Activated T-cell treated with anti-CD3 and anti-CD28 coated beads, Interleukin-2, amount 50 U/mL, for 72 hours (primary cell): ENCODE measurements at places on chromosomes 3 and 15.
A peak's percentile ranks its signal among the peaks of the same experiment; 100 is the strongest.

DNA sequence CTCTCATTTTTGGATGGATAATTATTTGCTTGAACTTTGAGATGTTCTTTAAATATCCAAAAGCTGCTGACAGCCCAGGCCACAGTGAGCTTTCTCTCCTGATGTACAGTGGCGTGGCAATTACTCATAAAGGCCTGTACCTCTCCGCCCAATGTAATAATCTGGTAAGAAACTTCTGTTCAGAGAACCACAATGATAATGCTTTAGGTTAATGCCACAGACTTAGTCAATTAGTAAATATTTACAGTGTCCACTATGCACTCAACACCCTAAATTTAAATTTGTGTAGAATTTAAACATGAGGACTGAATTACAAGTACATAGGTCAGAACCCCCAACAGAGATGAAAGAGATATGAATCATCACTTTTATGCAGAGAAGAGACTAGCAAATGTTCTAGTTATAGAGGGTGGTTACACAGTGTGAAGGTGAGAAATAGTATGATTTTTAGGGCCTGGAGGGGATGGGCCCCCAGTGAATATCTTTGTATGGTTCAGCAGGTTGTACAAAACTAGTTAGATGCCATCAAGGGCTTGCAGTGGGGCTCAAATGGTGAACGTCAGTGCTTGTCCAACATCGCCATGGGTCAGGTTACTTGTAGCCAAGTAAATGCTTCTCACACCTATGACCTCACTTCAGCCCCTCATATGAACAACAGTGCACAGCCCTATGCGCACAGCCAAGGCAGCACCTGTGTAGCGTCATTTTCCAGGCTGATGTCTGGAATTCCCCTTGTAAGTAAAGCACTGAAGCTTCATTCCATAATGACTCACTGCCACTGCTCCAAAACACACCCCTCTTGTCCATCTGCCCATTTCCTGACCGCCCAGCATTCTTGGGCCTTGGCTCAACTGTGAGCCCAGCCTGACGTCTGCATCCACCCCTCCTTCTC lies 13.3 kb downstream of the ABHD2 start:
- no peaks in the 10 kb centered on the region for H3K36me3 ChIP-seq
- H3K4me3 ChIP-seq, result no peak overlapping the region
- H3K4me1 ChIP-seq, result peaks cover 24% of the 10 kb centered on the region
- H3K27me3 ChIP-seq, result no peaks in the 10 kb centered on the region

- no peaks in the 10 kb centered on the region for H3K27me3 ChIP-seq
- H3K4me3 ChIP-seq, result no peak overlapping the region
- DNase-seq, result no peak
Observed at GRCh38 chr3:38121451-38121831, 15.5 kb downstream of the ACAA1 start.

- H3K27ac ChIP-seq, result no peak overlapping the region
- H3K4me3 ChIP-seq, result peak overlapping the region; percentile 41
- DNase-seq, result no peak
- H3K4me1 ChIP-seq, result no peaks in the 10 kb centered on the region
Observed at GRCh38 chr15:101488300-101489164, 975 bp downstream of the PCSK6 start.

DNA sequence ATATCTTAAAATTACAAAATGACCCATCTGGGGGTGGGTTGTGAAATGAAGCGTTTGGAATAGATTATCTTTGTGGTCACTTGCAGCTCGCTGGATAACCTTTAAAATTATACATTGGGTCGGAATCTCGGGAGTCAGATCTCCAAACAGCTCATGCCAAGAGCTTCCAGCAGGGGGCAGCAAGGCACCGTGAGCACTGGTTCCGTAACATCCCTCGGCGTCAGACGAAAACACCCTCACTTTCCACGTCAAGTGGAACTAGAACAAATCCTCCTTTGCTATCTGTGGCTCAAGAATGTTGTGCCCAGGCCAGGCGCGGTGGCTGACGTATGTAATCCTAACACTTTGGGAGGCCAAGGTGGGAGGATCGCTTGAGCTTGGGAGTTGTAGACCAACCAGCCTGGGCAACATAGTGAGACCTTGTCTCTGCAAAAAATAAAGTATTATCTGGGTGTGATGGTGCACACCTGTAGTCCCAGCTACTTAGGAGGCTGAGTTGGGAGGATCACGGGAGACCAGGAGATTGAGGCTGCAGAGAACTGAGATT lies 31.1 kb downstream of the UMPS start:
- DNase-seq, result peak; percentile 80
- peak overlapping the region; percentile 66 for H3K4me3 ChIP-seq
- no peak overlapping the region for H3K27ac ChIP-seq
- H3K36me3 ChIP-seq, result no peaks in the 10 kb centered on the region
- peaks cover 16% of the 10 kb centered on the region for H3K4me1 ChIP-seq

DNA sequence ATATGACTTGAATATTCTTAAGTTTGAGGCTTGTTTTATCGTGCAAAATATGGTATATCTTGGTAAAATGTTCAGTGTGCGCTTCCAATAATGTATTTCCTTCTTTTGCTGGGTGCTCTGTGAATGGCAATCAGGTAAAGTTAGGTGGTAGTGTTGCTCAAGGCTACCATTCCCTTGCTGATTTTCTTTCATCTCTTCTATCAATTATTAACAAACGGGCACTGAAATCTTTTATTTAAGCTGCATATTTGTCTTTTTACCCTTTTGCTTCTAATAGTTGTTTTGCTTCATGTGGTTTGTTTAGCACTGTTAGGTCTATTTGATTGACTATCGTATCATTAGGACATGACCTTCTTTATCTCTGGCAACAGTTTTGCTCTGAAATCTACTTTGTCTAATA lies 242.3 kb downstream of the CTNNB1 start:
- no peaks in the 10 kb centered on the region for H3K4me1 ChIP-seq
- H3K4me3 ChIP-seq, result no peak overlapping the region
- H3K27ac ChIP-seq, result no peak overlapping the region
- H3K36me3 ChIP-seq, result peaks cover 2% of the 10 kb centered on the region

- no peak overlapping the region for H3K4me3 ChIP-seq
- no peak for DNase-seq
- peaks cover 14% of the 10 kb centered on the region for H3K27me3 ChIP-seq
- H3K4me1 ChIP-seq, result peaks cover 12% of the 10 kb centered on the region
- no peak overlapping the region for H3K27ac ChIP-seq
Observed at GRCh38 chr15:44801364-44801763, 65.0 kb downstream of the TRIM69 start.

GRCh38 chr3:122003112-122003511 lies 18.9 kb downstream of the ILDR1 start:
- H3K27ac ChIP-seq, result peak overlapping the region; percentile 68
- H3K4me3 ChIP-seq, result no peak overlapping the region
- H3K4me1 ChIP-seq, result peaks cover 34% of the 10 kb centered on the region
- H3K27me3 ChIP-seq, result peaks cover 25% of the 10 kb centered on the region
- H3K36me3 ChIP-seq, result no peaks in the 10 kb centered on the region

DNA sequence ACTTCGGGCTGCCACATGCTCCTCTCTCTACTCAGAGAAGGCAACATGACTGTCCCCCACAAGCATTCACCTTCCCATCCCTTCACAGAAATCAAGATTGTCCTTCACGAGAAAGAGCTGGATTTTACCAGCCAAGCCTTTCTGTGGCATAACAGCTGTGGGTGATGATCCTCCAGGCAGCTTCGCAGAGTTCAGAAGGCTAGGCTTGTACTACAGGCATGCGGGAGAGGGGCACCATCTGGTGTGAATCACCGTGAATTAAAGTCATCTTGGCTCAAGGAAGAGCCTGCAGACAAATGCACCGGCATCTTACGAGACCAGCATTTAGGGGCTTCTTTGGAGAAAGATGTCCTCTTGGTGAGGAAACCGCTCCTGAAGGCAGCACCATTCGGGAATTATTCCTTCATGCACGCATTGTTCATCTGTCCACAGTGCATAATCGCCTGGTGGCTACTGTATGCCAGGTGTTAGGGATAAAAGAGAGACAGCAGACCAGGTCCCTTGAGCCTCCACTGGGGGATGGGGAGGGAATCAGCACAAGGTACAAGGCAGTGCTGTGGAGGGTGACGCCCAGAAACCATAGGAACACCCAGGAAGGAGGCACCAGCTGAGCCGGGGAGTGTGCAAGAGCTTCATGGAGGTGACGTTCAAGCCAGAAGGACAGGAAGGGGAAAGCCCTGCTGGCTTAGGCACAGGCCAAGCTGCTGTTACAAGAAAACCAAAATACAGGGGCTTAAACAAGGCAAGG lies 108.6 kb downstream of the TMEM266 start:
- no peaks in the 10 kb centered on the region for H3K4me1 ChIP-seq
- peaks cover 14% of the 10 kb centered on the region for H3K27me3 ChIP-seq
- H3K27ac ChIP-seq, result no peak overlapping the region
- no peak overlapping the region for H3K4me3 ChIP-seq
- no peaks in the 10 kb centered on the region for H3K36me3 ChIP-seq
- DNase-seq, result no peak

DNA sequence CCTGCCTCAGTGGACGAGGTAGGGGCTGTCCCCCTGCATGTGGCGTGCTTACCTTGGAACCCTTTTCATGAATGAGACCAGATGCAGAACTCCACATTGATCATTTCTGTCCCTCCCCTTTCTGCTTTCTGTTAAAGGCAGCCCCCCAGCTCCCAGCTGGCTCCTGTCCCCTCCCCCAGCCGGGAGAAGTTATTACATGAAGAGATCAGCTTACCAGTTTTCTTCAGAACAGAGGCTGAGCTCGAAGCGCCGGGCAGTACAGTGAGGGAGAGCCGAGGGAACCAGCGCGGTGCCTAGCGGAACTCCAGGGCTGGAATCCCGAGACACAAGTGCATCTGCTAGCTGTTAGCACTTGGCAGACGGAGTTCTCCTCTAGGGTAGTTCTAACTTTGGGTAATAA lies 263.3 kb upstream of the NR2E3 start:
- H3K27me3 ChIP-seq, result peaks cover 13% of the 10 kb centered on the region
- no peak overlapping the region for H3K4me3 ChIP-seq
- no peak for DNase-seq
- H3K27ac ChIP-seq, result no peak overlapping the region
- no peaks in the 10 kb centered on the region for H3K4me1 ChIP-seq

GRCh38 chr15:90400759-90401314 lies 12.8 kb downstream of the IQGAP1 start:
- peak overlapping the region; percentile 89 for H3K4me3 ChIP-seq
- peak; percentile 70 for DNase-seq
- peak overlapping the region; percentile 99 for H3K27ac ChIP-seq
- peaks cover 67% of the 10 kb centered on the region for H3K4me1 ChIP-seq
- no peaks in the 10 kb centered on the region for H3K27me3 ChIP-seq
- H3K36me3 ChIP-seq, result peaks cover 6% of the 10 kb centered on the region

- H3K4me3 ChIP-seq, result no peak overlapping the region
- no peak for DNase-seq
- peaks cover 8% of the 10 kb centered on the region for H3K4me1 ChIP-seq
- H3K27me3 ChIP-seq, result peaks cover 4% of the 10 kb centered on the region
Observed at GRCh38 chr15:63094495-63094931, 27.1 kb upstream of the LACTB start.

- DNase-seq, result no peak
- peaks cover 8% of the 10 kb centered on the region for H3K36me3 ChIP-seq
- no peak overlapping the region for H3K27ac ChIP-seq
- H3K27me3 ChIP-seq, result no peaks in the 10 kb centered on the region
- H3K4me1 ChIP-seq, result peaks cover 42% of the 10 kb centered on the region
- H3K4me3 ChIP-seq, result no peak overlapping the region
Observed at GRCh38 chr3:47022641-47023071, 43.2 kb downstream of the NBEAL2 start.

DNA sequence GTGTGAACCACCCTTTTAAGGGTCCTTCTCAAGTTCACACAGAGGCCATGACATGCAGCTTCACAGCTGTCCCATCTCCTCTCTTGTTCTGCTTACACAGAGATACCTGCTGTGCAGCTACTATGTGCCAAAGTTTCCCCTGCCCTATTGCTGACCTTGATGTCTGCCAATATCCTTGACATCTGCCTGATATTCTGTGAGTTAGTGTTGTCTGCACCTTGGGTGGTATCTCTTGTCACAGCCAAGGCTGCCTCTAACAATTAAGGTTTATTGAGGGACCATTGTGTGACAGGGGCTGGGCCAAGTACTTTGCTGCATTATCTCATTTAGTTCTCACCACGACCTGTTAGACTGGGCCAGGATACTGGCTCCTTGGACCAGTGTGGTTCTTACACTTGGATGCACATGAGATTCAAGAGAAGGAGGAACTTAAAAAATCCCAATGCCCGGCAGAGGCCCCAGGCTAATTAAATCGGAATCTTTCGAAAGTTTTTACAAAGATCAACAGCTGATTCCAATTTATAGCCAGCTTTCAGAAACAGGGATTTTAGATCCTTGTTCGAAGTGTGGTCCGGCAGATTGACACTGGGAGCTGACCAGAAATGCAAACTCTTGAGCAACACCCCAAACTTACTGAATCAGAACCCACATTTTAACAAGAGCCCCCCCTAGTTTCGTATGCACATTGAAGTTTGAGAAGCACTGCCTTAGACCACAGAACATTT lies 178.6 kb downstream of the SATB1 start:
- no peaks in the 10 kb centered on the region for H3K36me3 ChIP-seq
- H3K27me3 ChIP-seq, result peaks cover 11% of the 10 kb centered on the region
- no peak for DNase-seq
- H3K4me1 ChIP-seq, result peaks cover 11% of the 10 kb centered on the region

GRCh38 chr3:58340594-58341244 lies 8.0 kb downstream of the PXK start:
- peaks cover 29% of the 10 kb centered on the region for H3K4me1 ChIP-seq
- H3K27me3 ChIP-seq, result no peaks in the 10 kb centered on the region
- H3K36me3 ChIP-seq, result peaks cover 25% of the 10 kb centered on the region
- no peak overlapping the region for H3K27ac ChIP-seq

DNA sequence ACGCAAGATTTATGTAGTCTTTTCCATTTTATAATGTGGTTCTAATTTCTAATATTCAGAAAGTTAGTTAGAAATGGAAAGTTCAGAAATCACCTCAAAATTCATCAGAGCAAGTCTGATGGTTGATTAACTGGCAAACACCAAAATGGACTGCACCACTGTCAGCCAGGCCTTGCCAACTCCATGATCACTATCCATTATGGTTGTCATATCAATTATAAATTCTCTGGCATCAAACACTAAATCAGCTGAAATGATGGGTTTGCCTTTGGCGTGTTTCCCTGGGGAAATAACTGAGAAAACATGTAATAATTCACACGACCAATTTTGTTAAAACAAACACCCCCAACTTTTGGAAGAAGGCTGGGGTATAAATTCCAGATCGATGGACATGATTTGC lies 219.4 kb downstream of the CDIN1 start:
- H3K4me1 ChIP-seq, result no peaks in the 10 kb centered on the region
- H3K4me3 ChIP-seq, result no peak overlapping the region
- H3K27ac ChIP-seq, result no peak overlapping the region
- H3K27me3 ChIP-seq, result no peaks in the 10 kb centered on the region

GRCh38 chr3:115388166-115388565 lies 235.1 kb upstream of the GAP43 start:
- no peaks in the 10 kb centered on the region for H3K36me3 ChIP-seq
- H3K4me1 ChIP-seq, result no peaks in the 10 kb centered on the region
- H3K27me3 ChIP-seq, result peaks cover 5% of the 10 kb centered on the region

- H3K36me3 ChIP-seq, result peaks cover 17% of the 10 kb centered on the region
- H3K27me3 ChIP-seq, result no peaks in the 10 kb centered on the region
- H3K4me1 ChIP-seq, result peaks cover 11% of the 10 kb centered on the region
- no peak overlapping the region for H3K4me3 ChIP-seq
- no peak for DNase-seq
Observed at GRCh38 chr3:106067711-106068110, 198.9 kb upstream of the CBLB start.
